ENCODE measurements at places on chromosomes 5 and 9. TPM values are rescaled to one million over a fixed set of nuclear protein-coding genes. Genes with fewer than 3 reads are reported as not detected.

- DNase-seq: no peak
Measured at GRCh38 chr5:14465116-14465515, 116.5 kb upstream of the OTULINL start.

LCP2 gene
- total RNA-seq: not detected

DNA sequence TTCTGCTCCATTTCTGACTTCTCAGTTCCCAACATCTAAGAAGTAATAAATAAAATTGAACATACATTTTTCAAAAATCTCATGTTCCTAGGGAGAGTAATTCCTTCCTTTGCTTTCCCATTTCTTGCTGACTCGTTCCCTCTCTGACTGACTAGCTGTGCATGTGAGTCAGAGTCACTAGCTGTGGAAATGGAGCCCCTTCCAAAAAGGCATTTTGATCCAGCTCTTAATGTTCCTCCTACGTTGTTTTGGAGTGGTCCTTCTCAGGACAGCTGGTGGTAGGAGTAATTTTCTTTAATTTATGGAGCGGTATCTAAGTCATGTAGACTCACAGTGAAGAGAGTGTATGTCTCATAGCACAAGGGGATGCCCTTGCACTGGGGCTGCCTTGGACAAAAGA lies 460.2 kb downstream of the GADD45G start:
- no peak for DNase-seq

EXOC3 gene
- 27.2 TPM for total RNA-seq

MRPL36 gene
- total RNA-seq: 57.9 TPM

DNA sequence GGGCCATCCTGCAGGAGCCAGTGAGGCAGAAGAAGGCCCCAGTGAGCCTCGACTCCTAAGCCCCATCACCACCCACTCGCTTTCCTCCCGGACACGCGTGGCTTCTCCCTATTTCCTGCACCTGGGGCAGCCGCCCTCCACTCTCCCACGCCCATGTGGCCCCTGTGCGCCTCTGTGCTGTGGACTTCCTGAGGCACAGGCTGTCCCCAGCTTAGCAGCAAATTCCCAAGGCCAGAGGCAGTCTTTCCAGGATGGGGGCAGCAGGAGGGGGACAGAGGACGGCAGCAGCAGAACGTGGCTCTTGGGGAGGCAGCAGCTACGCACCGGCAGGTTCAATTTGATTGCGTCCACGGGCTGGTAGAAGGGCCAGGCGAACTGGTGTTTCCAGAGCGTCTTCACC lies 14.9 kb downstream of the BRD3 start:
- no peak for DNase-seq

DNA sequence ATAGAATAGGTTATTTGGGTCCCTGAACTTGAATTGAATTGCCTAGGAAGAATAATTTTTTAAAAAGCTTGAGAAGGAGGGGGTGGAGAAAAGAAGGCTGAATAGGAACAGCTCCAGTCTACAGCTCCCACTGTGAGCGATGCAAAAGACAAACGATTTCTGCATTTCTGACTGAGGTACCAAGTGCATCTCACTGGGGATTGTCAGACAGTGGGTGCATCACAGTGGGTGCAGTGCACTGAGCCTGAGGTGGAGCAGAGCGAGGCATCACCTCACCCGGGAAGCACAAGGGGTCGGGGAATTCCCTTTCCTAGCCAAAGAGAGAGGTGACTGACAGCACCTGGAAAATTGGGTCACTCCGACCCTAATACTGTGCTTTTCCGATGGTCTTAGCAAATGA lies 782.2 kb upstream of the RGMB start:
- no peak for DNase-seq

- peak; percentile 35 for DNase-seq
Measured at GRCh38 chr5:28430565-28431178, 1392.3 kb upstream of the CDH9 start.

DNA sequence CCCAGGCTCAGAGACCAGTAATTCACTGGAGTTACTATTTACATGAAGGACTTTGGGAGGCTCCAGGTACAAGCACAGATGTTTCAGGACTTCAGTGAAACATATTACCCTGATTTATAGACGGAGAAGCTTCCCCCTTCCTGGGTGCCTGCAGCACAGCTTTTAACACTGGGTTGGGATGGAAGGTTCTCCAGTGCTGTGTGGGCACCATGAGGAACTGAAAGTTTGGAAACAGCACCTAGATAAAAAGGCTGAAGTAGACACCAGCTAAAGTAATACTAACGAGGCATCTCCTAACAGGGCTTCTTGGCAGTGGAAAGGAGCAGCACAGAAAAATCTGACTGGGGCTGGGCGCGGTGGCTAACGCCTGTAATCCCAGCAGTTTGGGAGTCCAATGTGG lies 70.7 kb downstream of the GCNT1 start:
- DNase-seq: no peak

- no peak for DNase-seq
Measured at GRCh38 chr5:159735749-159736660, 180.3 kb upstream of the ADRA1B start.

DNA sequence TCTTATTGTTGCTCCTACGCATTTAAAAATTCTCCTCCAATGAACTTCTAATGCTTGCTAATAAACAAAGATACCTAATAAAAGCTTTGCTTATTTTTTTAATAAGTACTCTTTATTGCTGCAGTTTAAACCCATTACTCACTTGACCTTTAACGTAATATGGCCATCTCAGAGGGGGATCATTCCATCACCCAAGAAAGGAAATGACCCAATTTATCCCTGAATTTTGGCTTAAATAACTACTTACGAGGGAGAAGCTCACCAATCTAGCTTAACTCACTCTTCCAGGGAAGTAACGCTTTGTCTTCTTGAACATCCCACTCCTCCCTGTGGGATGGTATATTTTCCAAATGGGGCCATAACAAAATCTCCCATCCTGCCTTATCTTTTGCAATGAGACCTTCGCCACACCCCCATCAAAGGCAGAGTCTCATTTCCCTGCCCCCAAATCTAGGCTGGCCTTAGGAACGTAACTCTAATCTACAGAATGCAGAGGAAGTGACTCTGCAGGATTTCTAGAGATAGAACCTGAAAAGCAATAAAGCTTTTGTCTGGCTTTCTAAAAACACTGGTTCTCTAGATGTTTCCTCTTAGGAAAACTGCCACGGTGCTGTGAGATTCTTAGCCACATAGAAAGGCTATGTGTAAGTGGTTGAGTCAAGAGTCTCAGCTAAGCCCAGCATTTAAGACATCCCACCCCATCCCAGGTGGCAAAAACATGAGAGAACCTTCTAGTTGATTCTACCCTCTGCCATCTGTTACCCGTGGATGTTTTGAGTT lies 310.0 kb downstream of the ASTN2 start:
- DNase-seq: no peak

FBP2 gene
- not detected for total RNA-seq

GRCh38 chr5:21856987-21857386 lies 996.2 kb downstream of the CDH12 start:
- DNase-seq: no peak

- DNase-seq: no peak
Measured at GRCh38 chr9:18745710-18746109, 271.8 kb downstream of the ADAMTSL1 start.

SHISAL2B gene
- not detected for total RNA-seq

GRCh38 chr5:142925795-142926194 lies 155.6 kb downstream of the ARHGAP26 start:
- no peak for DNase-seq

DNA sequence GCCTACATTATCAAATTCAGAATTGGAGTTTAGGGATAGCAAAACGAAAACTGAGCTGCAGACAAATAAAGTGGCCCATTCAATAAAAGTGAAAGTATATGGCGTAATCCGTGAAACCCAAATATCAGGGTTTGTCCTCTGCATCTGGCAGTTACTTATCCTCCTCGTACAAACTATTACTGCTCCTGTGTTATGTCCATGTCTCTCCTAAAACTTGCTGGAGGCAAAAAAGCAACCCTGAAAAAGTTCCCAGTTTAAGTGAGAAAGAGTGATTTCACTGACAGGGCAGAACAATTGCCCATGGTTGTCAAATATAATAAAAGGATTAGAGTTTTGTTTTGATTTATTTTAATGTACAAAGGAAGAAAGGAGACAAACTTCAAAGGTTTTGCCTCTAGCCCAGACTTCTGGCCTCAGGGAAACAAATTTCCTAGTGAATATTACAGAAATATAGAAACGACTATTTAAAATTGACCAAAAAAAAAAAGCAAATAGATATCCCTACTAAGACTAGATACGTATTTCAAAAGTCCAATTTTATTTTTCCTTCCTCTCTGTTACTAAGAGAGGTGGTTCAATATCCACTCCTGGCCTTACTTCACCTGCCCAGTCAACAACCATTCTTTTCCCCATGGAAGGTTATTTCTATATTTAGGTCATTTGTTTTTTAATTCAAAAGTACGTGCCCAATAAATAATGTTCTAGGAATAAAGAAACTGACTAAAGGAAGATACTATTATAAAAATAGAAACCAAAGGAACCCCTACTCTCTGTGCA lies 50.0 kb downstream of the NFIB start:
- DNase-seq: no peak

DNA sequence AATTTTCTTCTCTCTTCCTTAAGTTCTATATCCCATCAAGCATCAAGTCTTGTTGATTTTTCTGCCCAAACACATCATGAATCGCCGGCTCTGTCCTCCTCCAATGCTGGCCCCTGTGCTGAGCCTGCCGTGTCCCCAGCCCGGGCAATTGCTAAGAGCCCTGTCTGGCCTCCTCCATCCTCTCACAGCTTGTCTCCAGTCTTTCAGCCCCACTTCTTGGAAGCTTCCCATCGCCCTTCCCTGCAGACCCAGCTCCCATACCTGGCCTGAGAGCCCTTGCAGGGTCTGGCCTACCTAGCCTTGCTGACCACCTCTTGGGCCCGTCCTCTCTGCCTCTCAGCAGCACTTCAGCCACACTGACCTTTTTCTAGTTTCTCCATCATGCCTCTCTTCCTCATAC lies 61.9 kb downstream of the COL15A1 start:
- no peak for DNase-seq

CCNO gene
- total RNA-seq: 1.8 TPM

DNA sequence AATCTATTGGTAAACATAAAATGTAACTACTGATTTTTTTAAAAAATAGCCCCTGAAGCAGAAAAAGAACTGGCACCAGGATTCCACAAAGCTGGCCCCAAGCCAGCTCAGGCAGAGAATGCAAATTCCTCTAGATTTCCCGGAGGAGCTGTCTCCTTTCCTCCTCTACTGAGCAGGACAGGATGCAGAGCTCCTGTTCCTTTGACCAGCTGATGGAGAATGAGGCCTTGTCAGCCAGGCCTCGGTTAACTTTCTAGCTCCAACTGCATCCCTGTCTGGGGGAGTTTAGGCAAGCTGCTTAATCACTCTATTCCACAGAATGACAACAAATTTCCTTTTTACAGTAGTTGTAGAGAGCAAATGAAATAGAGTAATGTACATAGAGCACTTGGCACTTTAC lies 155.5 kb downstream of the GNAQ start:
- no peak for DNase-seq

- no peak for DNase-seq
Measured at GRCh38 chr5:131965826-131966415, 20.5 kb upstream of the MEIKIN start.

- no peak for DNase-seq
Measured at GRCh38 chr5:29005386-29005785, 1967.0 kb upstream of the CDH9 start.

DNA sequence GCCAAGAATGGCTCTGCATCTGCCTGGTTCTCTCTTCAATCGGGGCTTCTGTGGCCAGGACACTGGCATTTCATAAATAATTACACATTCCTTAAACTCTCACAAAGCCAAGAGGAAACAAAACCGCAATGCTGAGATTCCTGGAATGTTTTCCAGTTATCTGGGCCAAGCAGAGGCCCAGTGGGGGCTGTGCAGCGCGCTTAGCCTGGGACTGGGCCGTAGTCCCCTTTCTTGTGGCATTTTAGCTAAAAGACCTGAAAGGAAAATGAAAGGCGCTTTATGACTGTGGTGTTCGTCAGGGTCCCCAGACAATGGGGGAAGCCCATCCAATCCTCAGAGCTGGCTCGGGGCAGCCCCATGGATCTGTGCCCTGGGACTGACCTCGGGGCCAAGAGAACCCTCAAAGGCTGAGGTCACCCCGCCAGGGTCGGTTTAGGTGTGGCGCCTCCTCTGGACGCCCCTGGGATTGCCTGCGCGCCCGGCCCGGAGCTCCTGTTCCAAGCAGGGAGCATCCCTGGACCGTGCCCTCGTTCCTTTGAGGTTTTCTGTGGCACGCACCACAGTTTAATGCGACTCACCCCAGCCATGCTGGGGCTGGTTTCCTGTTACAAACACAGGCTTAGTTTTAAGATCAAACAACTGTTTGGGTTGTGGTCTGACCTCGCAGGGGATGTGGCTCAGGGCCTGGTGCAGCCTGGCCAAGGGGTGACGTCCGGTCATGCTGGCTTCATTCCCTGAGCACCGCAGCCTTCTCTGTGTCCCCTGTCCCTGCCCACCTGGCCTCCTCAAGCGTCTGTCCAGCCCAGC lies 51.5 kb upstream of the NKD2 start:
- peak; percentile 54 for DNase-seq

GRCh38 chr9:7823651-7824050 lies 24.1 kb upstream of the DMAC1 start:
- DNase-seq: no peak

DNA sequence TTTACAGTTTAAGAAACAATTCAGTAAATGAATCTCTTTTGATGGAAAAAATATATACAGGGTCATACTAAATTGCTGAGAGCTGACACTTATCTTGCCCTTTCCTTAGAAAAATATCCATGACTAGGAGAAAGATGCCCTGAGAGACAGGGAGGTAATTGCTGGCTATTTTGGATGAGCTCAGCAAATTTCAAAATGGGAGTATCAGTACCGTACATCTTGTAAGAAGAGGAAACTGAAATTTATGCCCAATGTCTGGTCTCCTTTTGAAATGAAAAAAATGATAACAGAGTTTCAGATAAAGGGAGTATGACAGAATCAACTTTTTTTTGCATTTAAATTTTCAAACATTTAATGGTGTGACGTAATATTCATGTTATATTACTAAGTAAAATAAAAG lies 415.8 kb upstream of the CDH10 start:
- no peak for DNase-seq

CDH10 gene
- total RNA-seq: 0.58 TPM

TTC39B gene
- total RNA-seq: 5.2 TPM

- no peak for DNase-seq
Measured at GRCh38 chr9:111144741-111145140, 106.5 kb upstream of the LPAR1 start.

- no peak for DNase-seq
Measured at GRCh38 chr5:157066080-157066479, 7.2 kb upstream of the HAVCR1 start.

- DNase-seq: no peak
Measured at GRCh38 chr5:150078802-150079689, 7.3 kb downstream of the CSF1R start.

- no peak for DNase-seq
Measured at GRCh38 chr9:126379661-126380360, 53.2 kb downstream of the MVB12B start.

GRCh38 chr9:78605041-78606000 lies 308.4 kb downstream of the PSAT1 start:
- no peak for DNase-seq
